ENCODE measurements at places on chromosomes 16 and 17. TPM values are rescaled to one million over a fixed set of nuclear protein-coding genes. Genes with fewer than 3 reads are reported as not detected.

DNA sequence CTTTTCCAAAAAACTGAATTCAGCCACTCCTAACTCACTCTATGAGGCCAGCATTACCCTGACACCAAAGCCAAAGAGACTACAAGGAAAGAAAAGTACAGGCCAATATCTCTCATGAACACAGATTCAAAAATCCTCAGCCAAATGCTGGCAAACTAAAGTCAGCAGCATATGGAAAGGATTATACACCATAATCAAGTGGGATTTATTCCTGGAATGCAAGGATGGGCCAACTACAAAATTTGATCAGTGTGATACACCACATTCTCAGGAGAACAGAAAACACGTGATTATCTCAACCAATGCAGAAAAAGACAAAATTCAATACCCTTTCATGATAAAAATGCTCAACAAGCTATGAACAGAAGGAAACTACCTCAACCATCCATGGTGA, 7.7 kb upstream of the AATK start:
- no peak for DNase-seq

The EVPLL gene
- total RNA-seq, result not detected

The SCN4A gene
- total RNA-seq, result not detected

DNA sequence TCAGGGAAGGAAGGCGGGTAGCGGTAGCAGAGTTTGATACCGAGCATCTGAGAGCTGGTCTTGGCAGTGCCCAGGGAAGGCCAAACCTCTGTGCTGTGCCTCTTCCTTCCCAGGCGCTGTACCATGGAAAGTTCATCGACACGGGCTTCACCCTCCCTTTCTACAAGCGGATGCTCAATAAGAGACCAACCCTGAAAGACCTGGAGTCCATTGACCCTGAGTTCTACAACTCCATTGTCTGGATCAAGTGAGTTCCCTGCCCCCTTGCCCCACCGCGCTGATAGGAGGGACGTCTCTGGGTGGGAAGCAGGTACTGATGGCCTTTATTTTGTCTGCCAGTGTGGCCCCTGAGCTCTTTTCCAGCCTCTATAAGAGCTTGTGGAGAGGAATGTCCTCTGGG, 15.4 kb upstream of the CLEC18A start:
- DNase-seq, result no peak

The USP22 gene
- total RNA-seq, result 248 TPM

DNA sequence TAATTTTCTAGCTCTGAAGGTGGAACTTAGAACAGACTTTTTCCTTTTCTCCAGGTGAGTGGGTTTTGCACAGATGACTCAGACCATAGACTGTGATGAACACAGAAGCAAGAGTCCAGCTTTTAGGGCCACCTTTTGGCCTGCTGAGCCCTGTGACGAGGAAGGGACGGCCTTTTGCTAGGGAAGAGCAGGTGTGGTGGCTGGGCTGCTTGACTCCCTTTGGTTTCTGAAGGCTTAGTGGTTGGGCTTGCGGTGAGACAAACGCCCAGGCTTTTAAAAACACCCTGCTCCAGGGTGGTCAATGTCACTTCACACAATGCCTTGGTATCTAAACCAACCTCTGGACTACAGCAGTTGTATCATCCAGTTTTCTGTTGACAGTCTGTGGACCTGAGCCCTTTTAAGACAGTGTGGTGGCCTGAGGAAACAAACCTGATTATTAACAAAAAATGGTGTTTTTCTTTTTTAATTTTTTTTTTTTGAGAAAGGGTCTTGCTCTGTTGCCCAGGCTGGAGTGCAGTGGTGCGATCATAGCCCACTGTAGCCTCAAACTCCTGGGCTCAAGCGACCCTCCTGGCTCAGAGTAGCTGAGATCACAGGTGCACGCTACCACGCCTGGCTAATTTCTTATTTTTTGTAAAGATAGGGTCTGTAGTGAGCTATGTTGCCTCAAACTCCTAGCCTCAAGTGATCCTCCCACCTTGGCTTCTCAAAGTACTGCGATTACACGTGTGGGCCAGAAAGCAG, 134.0 kb downstream of the SNX29 start:
- no peak for DNase-seq

DNA sequence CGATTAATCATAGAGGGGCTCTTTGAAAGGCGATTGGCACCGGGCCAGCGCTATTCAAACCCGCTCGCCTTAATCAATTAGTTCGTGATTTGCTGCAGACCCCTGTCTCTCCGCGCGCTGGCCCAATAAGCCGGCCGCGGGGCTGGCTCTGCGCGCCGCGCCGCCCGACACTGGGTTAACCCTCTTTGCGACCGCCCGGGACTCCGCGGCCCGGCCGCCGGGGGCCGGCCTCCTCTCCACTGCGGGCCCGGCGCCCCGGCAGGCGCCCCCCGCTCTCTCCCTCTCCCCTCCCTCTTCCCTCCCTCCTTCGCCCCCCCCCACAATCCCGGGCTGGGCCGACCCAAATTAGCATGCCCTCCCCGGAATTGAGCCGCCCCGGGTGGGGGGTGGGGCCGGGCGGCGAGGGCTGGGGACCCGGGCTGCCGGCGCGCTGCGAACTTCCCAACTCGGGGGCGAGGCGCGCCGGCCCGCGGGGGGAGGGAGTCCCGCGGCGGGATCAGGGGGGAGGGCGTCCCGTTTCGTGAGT, 428 bp upstream of the SALL1 start:
- no peak for DNase-seq

Data from chondrocyte (in vitro differentiated cells).